ENCODE measurements at places on chromosomes 16 and 17.
A peak's percentile ranks its signal among the peaks of the same experiment; 100 is the strongest.

- no peak for DNase-seq
Observed at GRCh38 chr16:55834049-55834448, 1.2 kb upstream of the CES1 start.

DNA sequence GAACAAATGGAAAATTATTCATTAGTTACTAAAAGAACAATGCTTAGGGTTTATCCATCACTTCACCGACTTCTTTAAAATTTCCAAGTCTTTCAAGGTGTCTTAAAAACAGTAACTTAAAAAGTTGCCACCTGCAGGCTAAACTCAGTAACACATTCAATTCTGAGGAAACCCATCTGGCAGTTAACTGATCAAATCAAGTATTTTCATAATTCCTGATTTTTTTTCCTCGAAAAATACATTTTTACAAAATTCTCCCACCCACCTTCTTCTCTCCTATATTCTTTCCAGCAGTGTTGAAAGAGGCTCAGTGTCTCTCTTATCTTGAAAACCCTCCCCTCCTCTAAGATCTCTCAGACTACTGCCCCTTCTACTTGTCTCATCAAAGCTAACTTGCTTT lies 29.9 kb downstream of the PARN start:
- DNase-seq = peak; percentile 28

- DNase-seq = no peak
Observed at GRCh38 chr17:49518346-49519078, 23.4 kb downstream of the NGFR start.

DNA sequence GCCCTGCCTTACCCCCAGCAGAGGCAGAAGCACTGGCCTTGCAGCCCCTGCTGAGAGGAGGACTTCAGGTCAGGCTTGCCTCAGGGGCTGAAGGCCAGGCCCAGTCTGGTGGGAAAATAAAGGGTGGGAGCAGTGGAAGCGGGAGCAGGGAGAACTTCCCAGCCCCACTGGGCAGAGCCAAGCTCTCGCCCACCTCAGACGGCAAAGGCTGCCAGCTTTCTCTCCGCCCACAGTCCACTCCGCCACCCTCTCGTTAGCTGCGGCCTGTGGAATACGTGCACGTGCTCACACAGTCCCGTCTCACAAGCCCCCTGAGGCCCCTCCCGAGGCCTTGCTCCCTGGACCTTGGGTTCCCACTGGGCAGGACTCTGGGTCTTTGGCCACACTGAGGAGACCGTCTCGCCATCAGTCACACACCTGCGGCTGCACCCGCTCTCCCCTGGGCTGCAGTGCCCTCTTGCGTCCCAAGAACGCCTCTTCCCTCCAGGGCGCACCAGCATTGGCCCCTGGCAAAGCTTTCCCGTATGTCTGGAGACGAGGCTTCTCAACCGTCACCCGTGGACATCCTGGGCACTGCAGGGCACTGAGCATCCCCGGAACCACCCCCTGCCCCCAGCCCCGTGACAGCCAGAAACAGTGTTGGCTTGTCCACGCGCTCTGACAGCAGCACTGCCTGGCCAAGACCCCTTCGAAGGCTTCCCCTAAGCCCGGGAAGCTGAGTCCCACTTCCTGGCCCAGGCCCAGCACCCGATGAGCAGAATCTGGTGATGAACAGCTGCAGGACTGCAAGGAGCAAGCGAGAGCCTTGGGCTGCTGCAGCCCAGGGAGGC lies 8.3 kb downstream of the MRPL28 start:
- DNase-seq = peak; percentile 77

DNA sequence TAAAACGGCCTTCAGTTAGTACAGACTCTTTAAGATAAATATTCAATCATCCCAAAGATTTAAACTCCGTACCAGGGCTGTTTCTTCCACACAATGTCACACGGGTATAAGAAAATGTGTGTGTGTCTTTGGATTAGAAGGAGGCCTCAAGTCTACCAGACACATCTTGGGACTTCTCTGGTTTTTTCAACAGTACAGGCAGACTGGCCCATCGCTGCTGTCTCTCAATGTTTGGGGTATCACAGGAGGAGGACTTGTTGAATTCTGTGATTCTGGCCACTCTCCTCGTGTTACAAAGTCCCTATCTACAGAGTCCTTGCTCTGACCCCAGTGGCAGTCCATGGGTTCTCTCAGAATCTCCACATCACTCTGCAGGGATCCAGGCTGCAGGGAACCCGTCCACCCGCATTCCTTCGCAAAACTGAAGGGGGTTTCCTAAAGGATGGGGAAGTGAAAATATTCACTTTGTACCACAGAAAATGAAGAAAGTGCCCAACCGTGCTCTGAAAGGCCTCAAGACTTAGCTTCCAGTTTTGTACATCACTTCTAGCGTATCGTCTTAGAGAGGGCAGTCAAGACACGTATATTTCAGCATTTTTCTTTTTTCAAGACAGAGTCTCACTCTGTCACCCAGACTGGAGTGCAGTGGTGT lies 373.2 kb downstream of the NPIPA8 start:
- no peak for DNase-seq

Data from tongue (tissue), 3 donors.